Stimulated activated CD4-positive, alpha-beta T cell treated with anti-CD3 and anti-CD28 coated beads, Interleukin-12 subunit alpha, Interleukin-12 subunit beta, amount 100 ng/mL, for 24 hours (primary cell): ENCODE measurements at places on chromosomes 3 and 15.
A peak's percentile ranks its signal among the peaks of the same experiment; 100 is the strongest.

DNA sequence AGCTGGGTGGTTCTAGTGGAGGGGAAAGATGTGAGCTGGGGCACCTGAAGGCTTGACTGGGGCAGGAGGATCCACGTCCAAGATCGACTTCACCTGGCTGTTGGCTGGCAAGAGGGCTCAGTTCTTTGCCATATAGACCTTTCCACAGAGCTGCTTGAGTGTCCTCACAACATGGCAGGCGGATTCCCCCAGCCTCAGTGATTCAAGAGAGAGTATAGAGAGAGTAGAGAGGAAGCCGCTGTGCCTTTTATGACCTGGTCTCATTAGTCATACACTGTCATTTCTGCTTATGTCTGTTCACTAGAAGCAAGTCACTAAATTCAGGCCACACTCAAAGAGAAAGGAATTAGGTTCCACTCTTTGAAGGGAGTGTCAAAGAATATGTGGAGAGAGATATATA lies 101.6 kb downstream of the APBA2 start:
- DNase-seq = no peak

DNA sequence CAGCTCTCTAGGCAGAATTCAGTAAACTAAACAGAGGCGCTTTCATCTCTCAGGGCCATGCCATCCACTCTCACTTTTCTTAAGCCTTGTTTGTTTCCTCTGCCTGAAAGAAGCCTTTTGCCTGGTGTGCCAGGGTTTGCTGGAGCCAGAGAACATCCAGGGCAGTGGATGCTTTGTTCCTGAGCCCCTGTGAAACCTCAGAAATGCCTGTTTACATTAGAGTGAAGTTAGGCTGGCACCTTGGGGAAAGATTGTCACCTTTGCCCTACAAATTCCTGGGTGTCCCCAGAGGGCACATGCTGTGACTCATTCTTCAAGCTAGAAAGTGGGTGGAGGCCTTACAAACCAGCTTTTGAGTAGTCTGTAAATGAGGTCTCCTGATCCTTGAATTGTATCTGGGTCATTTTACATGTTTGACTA lies 10.7 kb upstream of the TRAK1 start:
- DNase-seq = no peak

DNA sequence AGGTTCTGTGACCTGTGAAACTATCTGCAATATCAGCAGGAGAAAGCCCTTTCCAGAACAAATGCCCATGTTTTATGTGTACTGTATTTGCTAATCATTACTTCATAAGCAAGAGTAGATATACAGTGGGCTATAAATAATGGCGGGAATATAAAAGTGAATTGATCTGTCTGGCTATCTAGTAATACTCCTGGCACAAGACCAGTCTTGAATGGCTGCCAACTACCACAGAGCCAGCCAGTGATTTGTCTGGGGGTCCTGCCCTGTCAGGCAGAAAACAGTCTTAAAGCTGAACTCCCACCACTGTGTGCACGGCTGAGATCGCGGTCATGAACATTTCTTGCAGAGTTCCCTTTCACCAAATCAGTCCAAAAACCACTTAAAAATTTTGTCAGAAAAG lies 176.3 kb downstream of the MEIS2 start:
- DNase-seq = no peak

GRCh38 chr3:15011174-15011573 lies 53.9 kb downstream of the MRPS25 start:
- DNase-seq = no peak

- DNase-seq = no peak
Measured at GRCh38 chr3:196883361-196883760, 15.6 kb downstream of the SENP5 start.

DNA sequence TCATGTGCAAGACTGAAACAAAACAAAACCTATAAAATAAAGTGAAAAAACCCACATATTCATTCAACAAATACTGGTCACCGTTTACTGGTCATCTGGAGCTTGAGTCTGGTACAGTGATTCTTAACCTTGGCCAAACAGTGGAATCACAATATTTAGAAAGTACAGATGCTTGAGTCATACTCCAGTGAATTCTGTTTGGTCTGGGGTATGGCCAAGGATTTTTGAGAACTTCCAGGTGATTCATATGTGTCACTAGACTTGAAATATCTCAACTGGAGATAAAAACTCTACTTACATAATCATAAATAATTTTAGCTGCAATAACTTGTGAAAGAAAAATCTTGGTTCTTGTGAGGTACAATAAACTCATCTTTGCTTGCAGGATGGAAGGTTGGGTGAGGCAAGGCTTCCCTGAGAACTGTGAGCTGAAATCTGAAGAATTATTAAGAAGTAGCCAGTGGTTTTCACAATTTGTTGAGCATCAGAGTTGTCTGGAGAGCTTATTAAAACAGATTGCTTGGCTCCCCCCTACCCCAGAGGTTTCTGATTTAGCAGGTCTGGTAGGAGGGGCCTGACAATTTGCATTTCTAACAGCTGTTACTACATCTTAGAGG lies 9.6 kb downstream of the NEK11 start:
- DNase-seq = no peak

- DNase-seq = no peak
Measured at GRCh38 chr15:85414495-85414894, 34.1 kb downstream of the AKAP13 start.

DNA sequence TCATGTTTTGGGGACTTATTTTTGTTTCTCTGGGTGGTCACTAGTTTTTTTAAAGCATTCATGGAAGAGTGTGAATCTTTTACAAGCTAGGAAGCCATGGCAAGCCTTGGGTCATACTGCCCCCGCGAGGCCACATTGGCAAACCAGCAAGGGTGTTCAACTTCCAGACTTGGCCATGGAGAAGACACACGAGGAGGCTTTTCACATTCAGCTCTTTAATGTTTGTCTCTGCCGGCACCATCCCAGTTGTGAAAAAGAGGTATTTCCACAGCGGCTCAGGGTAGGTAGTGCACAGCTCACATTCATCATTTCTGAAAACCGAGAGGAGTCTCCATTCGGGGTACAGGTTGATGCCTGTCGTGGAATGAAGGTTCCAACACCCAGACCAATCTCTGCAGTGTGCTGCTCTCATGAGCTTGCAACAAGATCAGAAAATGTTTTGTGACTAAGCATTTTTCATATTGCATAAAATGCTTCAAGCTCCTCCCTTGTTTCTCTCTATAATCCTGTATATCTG lies 7.7 kb downstream of the CCR5 start:
- peak; percentile 67 for DNase-seq

- DNase-seq = no peak
Measured at GRCh38 chr3:188310270-188310710, 156.3 kb downstream of the LPP start.

DNA sequence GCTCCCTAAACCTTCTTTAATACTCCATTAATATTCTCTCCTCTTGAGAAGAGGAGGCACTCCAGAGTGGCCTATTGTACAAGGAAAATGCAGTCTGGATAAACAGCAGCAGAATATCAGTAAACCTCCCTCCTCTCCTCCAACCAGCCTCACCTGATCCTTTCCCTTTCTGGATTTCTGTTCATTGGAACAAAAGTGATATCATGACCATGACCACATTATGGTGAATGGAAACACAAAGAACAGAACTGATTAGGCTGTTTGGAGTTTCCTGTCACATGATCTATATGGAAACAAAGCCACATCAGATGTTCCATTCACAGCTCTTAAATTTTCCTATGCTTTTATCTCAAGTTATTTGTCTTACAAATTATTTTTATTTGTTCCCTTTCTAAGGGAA lies 14.6 kb downstream of the C2CD4B start:
- no peak for DNase-seq

DNA sequence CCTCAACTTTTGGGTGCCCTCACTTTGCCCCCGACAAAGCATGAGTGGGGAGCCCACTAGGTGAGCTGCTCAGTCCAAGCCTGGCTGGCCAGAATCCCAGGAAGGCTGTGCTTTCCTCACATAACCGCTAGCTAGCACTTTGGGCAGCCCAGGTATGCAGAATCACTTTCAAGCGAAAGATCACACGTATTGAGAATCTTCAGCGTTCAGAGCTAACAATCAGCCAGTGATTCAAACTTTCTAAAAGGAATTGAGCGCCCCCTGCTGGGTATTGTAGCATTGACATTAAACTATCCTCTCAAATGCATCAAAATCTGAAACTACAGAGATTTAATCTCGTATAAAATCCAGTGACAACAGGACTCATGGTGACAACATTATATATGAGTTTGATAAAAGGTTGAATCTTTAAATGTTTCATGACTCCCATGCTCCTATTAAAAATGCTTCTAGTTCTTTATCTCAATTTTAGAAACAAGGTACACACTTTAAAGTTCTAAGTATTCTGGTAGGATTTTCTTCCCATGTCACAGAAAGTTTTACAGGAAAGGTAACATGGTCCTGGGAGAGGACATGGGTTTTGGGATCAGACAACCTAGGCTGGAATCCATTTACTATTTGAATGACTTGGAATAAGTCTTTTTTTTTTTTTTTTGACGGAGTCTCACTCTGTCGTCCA lies 11.8 kb downstream of the ANAPC13 start:
- peak; percentile 52 for DNase-seq

- no peak for DNase-seq
Measured at GRCh38 chr3:58524326-58524888, 12.6 kb downstream of the ACOX2 start.

DNA sequence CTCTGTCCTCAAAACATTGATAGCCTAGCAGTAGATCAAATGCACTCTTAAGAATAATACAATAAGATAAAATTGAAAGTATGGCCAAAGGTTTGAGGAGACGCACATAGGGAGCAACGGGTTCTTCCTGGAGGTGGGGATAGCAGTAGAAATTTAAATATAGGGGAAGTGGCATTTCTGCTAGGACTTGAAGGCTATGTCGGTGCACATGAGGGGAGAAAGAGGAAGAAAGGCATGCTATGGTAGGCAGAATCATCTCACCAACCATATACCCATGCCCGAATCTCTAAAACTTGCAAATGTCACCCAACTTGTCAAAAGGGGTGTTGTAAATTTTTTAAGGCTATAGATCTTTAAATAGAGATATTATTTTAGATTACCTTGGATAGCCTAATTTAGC lies 735.1 kb upstream of the LMCD1 start:
- DNase-seq = no peak

- no peak for DNase-seq
Measured at GRCh38 chr3:30612437-30613132, 6.2 kb downstream of the TGFBR2 start.

DNA sequence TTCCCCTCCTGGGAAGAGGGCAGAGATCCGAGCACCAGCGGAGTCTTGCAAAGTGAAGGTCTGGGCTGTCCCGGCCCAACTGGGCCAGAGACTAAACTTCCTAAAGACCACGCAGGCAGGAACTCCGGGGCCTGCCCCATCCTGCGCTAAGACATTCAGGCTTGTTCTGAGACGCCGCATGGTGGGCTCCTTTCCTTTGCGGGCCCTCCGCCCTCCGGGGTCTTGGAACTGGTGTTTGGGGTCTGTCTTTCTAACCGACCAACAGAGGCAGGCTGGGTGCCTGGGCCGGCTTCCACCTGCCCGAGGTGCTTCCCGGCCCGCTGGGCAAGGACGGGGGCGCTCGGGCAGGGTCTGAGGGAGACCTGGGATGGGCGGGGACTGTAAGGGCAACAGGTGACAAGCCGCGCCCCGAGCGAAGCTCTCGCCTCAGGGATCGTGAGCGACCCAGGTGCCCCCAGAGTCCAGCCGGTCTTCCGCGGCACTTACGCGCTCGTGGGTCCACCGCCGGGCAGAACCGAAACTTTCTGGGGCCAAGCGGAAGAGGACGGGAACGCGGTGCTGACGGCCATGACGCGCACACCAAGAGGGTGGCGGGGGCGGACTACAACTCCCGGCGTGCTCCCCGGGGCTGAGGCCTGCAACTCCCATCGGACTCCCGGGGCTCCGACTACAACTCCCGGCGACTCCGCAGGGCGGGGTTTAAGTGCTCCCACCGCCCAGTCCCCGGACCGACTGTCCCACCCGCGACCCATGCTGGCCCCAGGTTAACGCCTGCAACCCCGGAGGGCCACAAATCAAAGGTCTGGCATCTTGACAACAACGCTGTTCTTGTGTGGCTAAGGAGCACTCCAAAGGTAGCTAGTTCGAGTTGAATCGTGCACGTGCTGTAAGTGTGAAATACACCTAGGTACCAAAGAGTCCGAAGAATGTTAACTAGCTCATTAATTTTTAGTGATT lies at the start of gene FYCO1:
TSS of gene FYCO1 (minus strand) at position 589 of the 957 bp plus-strand sequence. CDS start 10,914 bp downstream, outside the sequence.
- DNase-seq = peak; percentile 80

DNA sequence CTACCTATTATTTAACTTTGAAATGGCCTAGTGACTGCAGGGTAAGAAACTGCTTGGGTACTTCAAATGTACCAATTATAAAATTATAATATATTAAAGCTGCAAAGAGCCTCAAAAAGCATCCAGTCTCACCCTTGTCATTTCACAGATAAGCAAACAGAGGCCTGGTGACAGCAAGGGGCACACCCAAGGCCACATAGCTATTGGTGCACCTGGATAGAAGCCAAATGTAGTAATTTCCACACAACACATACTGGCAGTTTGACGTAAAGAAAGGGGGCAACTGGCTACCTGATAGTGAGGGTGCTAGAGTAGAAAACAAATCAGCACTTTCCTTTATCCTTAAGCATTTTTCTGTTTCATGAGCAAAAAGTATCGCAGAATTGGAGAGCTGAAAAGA lies 51.1 kb downstream of the IFT57 start:
- DNase-seq = no peak

GRCh38 chr3:73418681-73419080 lies 206.1 kb downstream of the PDZRN3 start:
- DNase-seq = no peak

DNA sequence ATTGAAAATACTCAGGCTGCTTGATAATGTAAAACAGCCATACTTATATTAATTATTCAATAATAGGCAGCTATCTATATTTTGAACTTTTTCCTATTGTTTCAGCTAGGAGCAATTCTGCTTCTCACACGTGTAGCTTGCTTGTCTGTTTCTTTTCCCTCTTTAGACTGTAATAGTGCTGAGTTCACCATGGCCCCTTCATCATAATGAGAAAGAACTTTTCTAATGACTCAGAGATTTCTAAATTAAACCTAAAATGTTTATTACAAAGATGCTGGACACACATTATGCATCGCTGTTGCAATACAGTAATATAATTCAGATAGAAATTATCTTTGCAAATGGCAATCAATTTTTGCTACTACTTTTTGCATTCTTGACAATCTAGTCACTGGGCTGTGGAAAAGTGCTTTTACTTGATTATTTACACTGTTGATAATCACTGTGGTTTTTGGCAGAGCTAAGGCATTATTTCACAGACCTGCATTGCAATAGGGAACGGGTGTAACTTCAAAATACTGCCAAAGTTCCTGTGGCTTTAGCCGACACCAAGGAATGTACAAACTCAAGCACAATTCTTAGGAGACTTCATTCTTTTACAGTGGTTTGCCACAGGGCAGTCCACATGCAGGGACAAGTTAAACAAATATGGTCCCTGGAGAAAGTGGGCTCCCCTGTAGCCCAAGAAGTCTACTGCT lies 281.0 kb upstream of the TBL1XR1 start:
- no peak for DNase-seq

GRCh38 chr3:56796202-56796601 lies 5.5 kb downstream of the ARHGEF3 start:
- DNase-seq = no peak
